Activated CD4-positive, alpha-beta T cell treated with anti-CD3 and anti-CD28 coated beads, Interleukin-2, amount 10 ng/mL, durations not matched to agents 7 days and 5 days (primary cell): ENCODE measurements at places on chromosomes 11 and 22.

GRCh38 chr11:8808226-8808585, 102.8 kb upstream of the AKIP1 start:
- DNase-seq: no peak

- DNase-seq: no peak
Measured at GRCh38 chr11:27425814-27426213, 46.8 kb downstream of the LGR4 start.

DNA sequence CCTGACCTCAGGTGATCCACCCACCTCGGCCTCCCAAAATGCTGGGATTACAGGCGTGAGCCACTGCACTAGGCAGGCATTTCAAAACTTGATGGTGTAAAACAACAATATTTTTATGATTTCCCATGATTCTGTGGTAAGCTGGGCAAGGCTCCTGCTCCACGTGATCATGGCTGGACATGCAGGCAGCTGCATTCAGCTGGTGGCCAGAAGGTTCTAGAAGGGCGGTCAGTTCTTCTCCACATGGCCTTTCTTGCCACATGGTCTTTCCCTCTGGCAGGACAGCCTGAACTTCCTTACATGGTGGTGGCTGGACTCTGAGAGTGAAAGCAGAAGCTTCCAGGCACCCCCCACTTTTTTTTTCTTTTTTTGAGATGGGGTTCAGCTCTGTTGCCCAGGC, 9.9 kb upstream of the RASD2 start:
- no peak for DNase-seq

GRCh38 chr11:92753161-92753560, 216.3 kb upstream of the MTNR1B start:
- DNase-seq: no peak

GRCh38 chr22:29872989-29873388, 10.0 kb upstream of the MTMR3 start:
- DNase-seq: no peak

DNA sequence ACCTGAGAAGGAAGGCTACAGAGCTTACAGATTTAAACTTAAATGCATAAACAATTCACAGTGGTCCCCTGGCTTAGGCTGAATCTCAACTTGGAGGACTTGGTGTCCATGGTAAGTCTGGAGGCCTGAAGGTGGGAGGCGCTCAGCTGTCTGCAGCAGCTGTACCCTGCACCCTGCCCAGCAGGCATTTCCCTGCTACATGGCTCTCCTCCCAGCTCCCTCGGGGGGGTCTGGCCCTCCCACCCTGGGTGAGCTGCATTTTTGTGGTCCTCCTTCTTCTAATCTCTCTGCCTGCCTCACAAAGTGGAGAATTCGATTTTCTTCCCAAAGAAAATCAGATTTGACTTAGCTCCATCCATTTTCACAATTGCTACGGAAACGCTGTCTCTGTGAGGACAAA, 273.2 kb downstream of the KIRREL3 start:
- no peak for DNase-seq

GRCh38 chr11:29161191-29161590, 855.6 kb downstream of the KCNA4 start:
- DNase-seq: no peak

GRCh38 chr11:20000022-20000350, 160.3 kb downstream of the DBX1 start:
- no peak for DNase-seq

GRCh38 chr11:26930518-26931247, 63.2 kb upstream of the FIBIN start:
- no peak for DNase-seq

DNA sequence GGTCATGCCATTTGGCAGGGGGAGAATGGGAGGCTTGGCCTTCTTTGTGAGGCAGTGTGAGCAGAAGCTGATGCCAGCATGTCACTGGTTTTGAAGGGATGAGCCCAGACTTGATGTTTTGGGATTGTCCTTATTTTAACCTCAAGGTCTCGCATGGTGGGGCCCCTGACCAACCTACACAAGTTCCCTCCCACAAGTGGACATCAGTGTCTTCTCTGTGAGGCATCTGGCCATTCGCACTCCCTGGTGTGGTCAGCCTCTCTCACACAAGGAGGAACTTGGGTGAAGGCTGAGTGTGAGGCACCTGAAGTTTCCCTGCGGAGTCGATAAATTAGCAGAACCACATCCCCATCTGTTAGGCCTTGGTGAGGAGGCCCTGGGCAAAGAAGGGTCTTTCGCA, 59.8 kb downstream of the TIMP3 start:
- no peak for DNase-seq

GRCh38 chr22:20279662-20280134, 11.6 kb upstream of the RTN4R start:
- no peak for DNase-seq

DNA sequence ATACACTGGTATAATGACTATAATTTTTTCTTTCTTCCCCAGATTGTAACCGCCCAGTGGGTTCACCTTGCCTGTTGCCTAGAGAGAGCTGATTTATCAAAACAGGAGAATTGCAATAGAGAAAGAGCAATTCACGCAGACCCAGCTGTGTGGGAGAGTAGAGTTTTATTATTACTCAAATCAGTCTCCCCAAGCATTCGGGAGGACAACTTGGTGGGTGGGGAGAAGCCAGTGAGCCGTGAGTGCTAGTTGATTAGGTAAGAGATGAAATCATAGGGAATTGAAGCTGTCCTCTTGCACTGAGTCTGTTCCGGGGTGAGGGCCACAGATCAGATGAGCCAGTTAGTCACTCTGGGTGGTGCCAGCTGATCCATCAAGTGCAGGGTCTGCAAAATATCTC, 73.2 kb downstream of the SLC35F2 start:
- no peak for DNase-seq

- DNase-seq: no peak
Measured at GRCh38 chr11:111319296-111319695, 20.9 kb downstream of the POU2AF3 start.

- DNase-seq: no peak
Measured at GRCh38 chr11:1029654-1030053, 6.9 kb downstream of the MUC6 start.
